Suprapubic skin (tissue), 4 donors: ENCODE measurements at places on chromosomes 3 and 15.

DNA sequence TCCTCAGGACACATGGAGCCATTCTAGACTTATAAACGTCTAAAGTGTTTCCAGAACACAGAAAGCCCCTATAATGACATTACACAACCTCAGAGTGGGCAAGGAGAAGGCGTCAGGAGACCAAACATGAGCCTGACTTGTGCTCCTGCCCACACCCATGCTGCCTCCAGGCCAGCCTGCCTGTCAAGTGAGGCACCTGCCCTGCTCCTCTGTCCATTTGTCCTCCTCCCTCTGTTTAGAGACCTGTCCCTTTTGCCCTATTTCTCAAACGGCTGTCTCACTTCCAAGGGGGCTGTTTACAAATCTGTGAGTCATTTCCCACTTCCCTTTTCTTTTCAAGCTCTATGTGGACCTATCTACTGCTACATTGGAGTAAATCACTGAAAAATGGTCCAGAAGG lies 21.0 kb downstream of the ZDHHC3 start:
- DNase-seq: no peak

DNA sequence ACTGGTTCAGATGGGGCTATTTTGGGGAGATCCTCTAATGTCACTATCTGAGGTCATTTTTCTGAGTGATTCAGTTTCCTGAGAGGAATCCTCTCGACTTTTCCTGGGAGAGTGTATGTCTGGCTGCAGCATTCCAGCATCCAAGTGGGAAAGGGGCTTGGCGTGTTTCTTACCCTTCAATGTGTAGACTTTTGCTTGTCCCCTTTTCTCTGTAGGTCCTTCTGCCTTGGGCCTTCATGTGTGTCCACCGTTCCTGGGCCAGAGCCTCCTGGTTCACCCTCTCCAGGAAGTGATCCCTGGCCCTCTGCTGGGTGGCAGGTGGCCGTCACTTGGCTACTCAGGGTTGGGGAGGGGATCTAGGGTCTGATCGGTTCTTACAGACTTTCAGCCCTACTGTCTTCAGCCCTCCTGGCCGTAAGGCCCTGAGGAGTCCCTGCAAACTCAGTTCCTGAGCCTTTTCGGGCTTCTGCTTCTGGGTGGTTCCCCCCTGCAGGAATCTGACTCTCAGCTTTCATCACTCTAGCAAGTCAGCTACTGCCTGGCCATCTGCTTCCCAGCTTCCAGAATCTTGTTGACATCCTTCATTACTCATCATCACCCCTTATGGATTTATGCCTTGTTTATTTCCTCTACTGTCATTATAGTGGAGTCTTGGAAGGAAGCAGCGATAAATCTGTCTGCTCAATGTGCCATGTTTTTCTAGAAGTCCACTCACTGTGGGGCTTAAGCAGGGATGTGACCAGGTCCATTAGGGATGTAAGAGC lies 36.5 kb downstream of the GOLGA6L10 start:
- DNase-seq: peak; percentile 35

- DNase-seq: no peak
These were observed 46.0 kb downstream of the CCNL1 start for GRCh38 chr3:157113832-157114505.

DNA sequence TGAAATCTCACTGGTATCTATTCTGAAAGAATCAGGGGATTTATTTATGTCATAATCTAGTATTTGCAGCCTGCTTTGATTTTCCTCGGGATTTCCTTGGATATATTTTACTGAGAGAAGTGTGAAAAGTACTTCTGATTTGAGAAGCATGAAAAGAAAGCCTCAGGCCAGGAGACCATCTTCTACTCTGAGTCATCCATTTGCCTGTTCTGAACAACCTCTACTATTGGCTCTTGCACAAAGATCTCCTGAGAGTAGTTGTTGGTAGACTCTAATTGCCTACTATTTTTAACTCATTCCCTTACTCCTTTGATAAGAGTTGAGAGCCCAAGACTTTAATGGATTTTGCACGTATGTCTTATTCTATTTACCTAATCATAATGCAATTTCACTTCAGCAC lies 318.9 kb downstream of the BCHE start:
- DNase-seq: no peak

DNA sequence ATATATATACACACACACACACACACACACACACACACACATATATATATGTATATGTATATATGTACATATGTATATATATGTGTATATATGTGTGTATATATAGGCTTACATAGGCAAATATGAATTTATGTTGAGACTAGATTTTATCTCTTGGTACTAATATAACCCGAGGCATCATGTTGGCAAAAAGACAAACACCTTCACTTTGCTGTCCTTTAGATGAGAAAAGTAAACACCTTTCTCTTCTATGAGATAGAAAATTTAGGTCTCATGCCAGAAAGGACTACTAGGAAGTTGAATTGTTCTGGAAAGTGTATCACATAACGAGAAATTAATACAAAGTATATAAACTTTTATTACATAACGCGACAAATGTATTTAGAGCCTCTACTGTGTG lies 19.6 kb upstream of the LEO1 start:
- DNase-seq: no peak
